ENCODE measurements at places on chromosomes 6 and 20.

DNA sequence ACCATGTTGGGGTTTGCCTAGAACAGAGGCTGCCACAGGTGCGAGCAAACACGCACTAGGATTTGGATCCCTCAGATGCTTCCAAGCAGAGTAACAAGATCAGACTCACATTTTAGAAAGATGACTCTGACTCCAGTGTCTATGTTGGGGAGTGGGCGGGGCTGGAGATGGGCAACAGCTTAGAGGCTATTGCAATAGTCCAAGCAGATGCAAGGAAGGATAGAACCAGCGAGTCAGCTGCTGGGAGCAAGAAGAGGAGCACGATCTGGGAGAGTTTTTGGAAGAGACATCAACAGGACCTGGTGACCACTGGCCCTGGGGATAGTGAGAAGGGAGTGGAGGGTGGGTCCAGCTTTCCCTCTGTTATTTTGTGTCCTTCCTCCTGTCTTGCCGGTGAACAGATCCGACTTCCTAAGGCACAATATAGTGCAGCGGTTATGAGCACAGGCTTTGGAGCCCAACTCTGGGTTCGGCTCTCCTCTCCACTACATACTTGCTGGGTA lies 52.7 kb downstream of the FGD2 start:
- no peak for DNase-seq

- no peak for DNase-seq
Observed at GRCh38 chr6:116633685-116634084, 17.4 kb downstream of the RSPH4A start.

DNA sequence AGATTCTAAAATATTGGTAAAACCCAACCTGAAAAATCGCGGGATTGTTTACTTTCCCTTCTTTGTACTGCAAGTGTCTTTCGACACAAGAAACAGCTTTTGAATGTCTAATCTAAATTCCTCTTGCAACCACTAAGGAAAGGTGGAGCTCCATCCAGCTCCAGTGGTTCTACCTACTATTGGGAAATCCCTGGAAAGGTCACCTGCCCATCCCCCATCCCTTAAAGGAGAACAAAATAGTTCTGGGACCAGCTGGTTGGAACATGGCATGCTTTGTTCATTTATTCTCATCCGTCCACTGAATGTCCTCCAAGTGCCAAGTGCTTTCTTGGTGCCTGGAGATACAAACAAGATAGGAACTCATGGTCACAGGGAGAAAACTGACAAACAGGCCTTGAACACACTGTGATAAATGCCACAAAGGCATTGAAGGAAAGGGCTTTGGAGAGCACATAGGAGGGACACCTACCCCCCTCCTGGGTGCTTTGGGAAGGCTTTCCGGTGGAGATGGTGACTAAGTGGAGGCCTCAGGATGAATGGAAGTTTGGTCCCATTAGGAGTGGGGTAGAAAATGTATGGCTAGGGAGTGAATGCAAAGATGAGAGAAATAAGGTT lies 2.3 kb upstream of the CITED2 start:
- no peak for DNase-seq

DNA sequence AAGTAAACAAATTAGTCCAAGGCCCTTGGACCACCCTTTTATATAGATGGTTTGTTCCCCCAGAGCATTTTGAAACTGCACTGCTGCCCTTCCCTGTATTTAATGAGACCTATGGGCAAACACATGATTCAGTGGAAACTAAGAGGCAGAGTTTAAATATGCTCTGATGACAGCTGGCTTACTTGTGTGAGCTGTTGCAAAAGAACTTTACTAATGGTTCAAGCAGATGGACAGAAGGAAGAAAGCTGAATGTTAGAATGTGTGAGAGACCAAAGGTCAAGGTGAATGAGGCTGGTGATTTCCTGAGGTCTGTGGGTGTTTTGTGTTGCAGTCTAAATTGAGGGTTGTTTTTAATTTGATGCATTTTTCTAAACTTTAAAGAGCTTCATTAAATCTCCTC lies 123.0 kb upstream of the CEP162 start:
- no peak for DNase-seq

GRCh38 chr6:25487012-25487411 lies 165.0 kb upstream of the SCGN start:
- DNase-seq: no peak

DNA sequence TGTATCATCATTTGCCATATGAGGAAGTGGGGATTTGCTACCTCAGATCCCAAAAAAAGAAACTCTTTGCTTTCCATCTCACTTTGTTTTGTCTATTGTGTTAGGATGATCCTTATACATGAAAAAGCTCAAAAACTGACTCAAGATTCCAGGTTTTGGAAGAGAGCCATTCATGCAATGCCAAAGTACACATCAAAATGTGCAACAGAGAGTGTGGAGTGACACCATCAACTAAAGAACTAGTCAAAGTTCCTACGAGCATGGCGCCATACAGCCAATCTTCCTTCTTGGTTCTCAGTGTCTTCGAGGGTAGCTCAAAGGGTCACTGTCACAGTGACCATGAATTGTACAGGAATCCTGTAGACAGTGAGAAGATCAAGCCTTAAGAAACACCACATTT lies 255.8 kb upstream of the SASH1 start:
- no peak for DNase-seq

- DNase-seq: no peak
Observed at GRCh38 chr6:4615891-4616290, 160.3 kb upstream of the CDYL start.

All from activated naive CD4-positive, alpha-beta T cell (primary cell).